ENCODE measurements at places on chromosomes 1 and 21.
A peak's percentile ranks its signal among the peaks of the same experiment; 100 is the strongest.

DNA sequence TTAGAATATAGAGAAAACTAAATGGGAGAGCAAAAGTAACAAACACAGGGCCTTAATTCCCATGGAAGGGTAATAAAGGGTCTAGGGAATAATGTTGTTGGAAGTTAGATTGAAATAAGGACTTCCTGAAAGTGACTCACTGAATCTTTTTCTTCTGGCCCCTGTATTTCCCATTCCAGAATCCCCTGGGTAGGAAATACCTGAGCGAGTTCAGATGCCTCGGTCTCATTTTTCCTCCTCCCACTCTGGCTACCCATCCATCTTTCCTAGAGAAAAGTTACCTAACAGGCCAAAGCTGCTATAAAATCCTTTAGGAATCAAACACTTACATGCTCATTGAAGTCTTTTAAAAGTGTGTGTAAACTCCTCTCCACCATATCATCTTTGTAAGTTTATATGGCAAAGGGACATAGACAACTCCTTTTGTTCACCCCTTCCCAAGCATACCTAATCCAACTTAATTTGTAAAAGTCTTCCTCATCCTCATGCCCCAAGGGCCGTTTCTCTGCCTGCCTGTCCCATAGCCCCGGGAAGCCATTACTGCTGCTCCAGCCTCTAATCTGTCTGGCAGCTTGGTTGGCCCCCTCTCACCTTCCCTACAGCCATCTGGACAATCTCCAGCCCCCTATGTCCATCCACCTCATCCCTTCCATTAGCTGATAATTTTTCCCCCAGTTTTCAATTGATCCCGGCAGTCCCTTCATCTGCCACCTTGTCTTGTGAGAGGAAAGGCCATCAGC lies 3.3 kb upstream of the MEF2D start:
- no peak for DNase-seq

- DNase-seq: no peak
These were observed 716 bp downstream of the INAVA start for GRCh38 chr1:200895443-200895789.

GRCh38 chr1:36889478-36890226 lies 144.7 kb downstream of the GRIK3 start:
- DNase-seq: no peak

DNA sequence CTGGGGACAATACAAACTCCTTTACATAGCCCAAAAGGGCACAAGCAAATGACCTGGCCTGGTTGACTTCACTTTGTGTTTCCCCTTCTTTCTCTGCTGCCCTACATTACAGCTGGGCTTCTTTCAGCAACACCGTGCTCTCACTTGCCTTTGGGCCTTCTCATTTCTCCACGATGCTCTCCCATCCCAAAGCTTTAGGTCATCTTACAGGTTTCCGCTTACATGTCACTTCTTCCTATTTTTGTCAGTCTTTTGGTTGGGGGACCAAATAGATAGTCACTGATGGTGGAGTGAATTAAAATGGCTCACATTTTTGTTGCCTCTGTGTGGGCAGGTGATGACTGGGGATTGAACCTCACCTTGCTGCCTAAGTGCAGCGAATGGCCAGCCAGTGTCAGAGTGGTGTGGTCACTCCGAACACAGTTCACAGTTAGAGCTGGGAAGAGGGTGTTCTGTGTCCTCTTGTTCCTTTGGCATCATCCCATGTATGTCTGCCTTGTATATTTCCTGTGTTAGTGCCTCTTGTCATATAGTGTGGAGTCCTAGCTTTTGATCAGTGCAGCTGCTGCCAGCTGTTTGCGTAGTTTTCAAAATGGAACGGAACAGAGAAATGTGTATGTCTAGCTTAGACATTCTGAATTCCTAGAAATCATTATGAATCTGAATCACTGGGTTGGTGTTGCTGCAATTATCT lies 134.8 kb downstream of the NOS1AP start:
- no peak for DNase-seq

GRCh38 chr1:226608699-226609505 lies 60.3 kb downstream of the STUM start:
- DNase-seq: peak; percentile 18

GRCh38 chr1:240658312-240658960 lies 46.5 kb upstream of the GREM2 start:
- peak; percentile 40 for DNase-seq

DNA sequence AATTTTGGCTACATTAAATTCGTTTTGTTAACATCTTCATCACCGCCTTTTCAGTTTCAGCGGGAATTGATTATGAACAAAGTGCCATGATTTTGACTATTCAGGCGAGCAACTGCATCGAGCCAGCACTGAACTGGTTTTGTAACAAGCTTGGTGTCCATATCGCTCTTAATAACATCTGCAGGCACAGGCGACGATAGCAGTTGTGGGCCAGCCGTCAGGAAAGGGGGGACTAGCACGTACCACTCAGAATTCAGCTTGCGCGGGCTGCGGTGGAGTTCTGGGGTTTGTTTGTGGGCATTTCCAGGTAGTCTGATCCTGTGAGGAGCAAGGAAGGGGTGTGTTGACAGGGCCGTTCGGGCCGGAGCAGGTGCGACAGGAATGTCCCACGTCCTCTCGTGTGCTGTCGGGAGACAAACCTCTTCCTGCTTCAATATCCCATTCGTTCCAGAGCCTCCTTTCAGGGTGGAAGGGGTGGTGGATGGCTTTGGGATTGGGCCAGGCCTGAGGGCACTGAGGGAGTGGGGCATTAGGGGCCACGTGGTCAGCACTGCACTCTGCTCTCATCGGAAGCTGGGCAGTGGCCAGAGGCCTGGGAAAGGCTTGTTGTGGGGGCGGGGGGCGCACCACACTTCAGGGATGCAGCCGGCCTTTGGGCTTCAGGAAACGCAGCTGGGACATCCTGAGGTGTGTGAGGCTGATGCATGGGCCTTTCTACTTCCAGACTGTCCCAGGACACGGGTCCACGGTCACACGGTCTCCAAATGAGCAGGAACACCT lies 39.1 kb downstream of the SKI start:
- DNase-seq: no peak

- no peak for DNase-seq
These were observed at the start of gene FAM43B for GRCh38 chr1:20551945-20552727. TSS of gene FAM43B (plus strand) at chr1:20552573. CDS start at chr1:20552974, 401 bp downstream.

DNA sequence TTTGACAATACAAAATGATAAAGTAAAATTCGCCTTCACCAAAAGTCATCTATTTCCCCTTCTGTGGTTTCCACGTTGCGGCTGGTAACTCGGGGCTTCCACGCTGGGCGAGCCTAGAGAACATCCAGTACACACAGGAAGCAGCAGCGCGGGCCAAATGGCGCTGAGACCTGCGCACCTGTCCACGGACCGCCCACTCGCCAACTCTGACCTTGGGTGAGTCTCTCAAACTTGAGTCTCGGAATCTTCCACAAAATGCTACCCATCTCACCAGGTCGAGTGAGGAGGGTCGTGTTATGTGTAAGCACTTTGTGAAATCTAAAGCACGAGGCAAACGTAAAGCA lies 820 bp upstream of the TTF2 start:
- DNase-seq: no peak

- DNase-seq: no peak
These were observed 132.2 kb upstream of the HOOK1 start for GRCh38 chr1:59682396-59683080.

GRCh38 chr1:219812086-219812485 lies 116.3 kb downstream of the SLC30A10 start:
- no peak for DNase-seq

GRCh38 chr1:7811476-7811875 lies 27.4 kb downstream of the PER3 start:
- DNase-seq: no peak

- DNase-seq: no peak
These were observed 71.6 kb downstream of the RERE start for GRCh38 chr1:8745749-8746390.

GRCh38 chr1:245986404-245987218 lies 520.5 kb downstream of the SMYD3 start:
- DNase-seq: peak; percentile 73

DNA sequence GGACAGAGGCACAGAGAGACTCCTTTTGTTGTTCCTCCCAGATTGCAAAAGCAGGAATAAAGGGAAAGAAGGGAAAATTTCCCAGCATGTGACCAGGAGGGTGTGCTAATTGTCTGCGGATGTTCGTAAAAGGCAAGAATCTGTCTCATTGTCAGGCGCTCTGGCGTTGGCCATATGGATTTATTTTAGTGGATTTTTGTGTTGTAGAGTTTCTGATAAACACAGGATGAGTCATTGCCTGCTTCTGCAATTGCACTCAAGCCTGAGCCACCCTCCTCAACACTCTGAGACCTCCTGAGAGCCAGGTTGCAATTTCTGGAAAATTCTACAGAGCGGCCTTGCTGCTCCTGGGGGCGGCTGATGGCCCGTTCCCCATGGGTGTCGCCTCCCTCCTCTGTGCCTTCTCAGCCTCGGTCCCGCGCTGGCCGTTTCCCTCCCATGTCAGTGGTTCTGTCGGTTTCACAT lies 227.7 kb downstream of the KAZN start:
- peak; percentile 18 for DNase-seq

- no peak for DNase-seq
These were observed 46.8 kb upstream of the TARDBP start for GRCh38 chr1:10965546-10966226.

- no peak for DNase-seq
These were observed 3.4 kb downstream of the WNT9A start for GRCh38 chr1:227944090-227944930.

GRCh38 chr1:185566995-185567394 lies 167.2 kb upstream of the HMCN1 start:
- DNase-seq: peak; percentile 82

DNA sequence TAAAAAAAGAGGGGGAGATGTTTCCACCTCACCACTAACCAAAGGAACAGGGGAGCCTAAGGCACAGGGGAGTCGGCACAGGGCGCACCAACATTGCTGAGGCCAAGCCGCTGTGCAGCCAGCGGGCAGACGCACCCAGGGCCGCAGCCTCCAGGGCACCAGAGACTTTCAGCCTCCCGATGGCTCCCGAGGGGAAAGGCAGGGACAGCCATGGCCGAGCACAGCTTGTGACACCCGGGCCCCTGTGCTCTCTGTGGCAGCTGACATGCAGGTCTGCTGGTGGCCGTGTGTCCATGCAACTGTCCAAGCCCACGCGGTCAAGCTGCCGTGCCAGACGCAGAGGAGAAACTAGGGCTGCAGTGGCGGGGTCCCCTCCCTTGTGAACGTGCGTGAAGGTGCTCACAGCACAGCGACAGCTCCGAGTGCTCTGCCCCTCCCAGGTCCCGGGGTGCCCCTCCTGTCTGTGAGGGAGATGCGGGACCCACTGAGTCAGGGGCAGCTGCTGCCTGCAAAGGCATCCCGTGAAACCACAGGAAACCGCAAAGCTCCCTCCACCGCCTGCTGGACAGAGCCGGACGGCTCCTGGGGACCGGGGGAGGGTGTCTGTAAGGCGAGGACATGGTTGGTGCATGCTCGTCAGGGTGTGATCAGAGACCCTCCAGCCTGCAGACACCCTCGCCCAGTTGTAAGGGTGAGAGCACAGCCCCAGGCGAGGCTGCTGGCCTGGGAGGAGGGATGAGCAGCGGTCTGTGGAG lies 2.5 kb downstream of the KRTAP10-11 start:
- no peak for DNase-seq

- DNase-seq: peak; percentile 78
These were observed 29.6 kb downstream of the DUSP10 start for GRCh38 chr1:221712198-221712684.

- no peak for DNase-seq
These were observed 4.9 kb upstream of the ATP2B4 start for GRCh38 chr1:203621559-203622262.

DNA sequence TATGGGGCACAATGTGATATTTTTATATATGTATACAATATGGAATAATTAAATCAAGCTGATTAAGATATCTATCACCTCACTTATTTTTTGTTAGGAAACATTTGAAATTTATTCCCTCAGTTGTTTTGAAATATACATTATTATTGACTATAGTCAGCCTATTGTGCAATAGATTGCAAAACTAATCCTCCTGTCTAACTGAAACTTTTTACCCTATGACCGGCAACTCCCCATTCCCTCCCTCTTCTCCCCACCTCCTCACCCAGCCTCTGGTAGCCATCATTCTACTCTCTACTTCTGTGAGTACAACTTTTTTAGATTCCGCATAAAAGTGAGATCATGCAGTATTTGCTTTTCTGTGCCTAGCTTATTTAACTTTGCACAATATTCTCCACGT lies 117.7 kb upstream of the SGIP1 start:
- DNase-seq: no peak

- DNase-seq: no peak
These were observed 25.3 kb upstream of the ATP1A1 start for GRCh38 chr1:116347696-116348095.

- DNase-seq: peak; percentile 58
These were observed 37.7 kb upstream of the KCNJ15 start for GRCh38 chr21:38219049-38219628.

- no peak for DNase-seq
These were observed 6.6 kb downstream of the WDR77 start for GRCh38 chr1:111442457-111442856.

DNA sequence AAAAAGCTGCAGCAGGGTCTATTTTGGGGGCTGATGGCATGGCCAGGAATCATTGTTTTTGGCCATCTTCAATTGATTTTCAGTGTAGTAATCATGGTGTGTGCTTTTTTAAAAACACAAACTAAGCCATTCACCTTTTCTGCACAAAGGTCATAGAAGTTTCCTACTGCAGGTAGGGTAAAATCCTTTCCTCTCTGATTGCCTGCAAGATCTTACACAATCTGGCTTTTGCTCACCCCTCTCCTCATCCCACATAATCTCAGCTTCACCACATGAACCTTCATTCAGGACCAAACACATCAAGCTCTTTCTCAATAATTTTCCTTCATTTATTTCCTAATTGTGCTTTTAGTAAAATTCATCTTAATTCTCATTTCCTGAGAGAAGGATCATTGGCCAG lies 38.3 kb upstream of the GBP5 start:
- no peak for DNase-seq

DNA sequence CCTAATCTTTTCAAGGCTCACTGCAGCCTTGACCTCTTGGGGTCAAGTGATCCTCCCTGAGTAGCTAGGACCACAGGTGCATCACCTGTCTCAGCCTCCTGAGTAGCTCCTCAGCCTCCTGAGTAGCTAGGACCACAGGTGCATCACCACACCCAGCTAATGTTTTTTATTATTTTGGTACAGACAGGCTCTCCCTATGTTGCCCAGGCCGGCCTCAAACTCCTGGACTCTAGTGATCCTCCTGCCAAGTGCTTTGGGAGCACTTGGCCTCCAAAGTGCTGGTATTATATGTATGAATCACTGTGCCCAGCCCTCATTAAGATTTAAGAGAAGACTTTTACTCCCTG lies 58.5 kb upstream of the S1PR1 start:
- DNase-seq: no peak
